Thymus (tissue), 14 donors: ENCODE measurements at places on chromosomes 2 and 18. TPM values are rescaled to one million over a fixed set of nuclear protein-coding genes. Genes with fewer than 3 reads are reported as not detected.
A peak's percentile ranks its signal among the peaks of the same experiment; 100 is the strongest.

DNA sequence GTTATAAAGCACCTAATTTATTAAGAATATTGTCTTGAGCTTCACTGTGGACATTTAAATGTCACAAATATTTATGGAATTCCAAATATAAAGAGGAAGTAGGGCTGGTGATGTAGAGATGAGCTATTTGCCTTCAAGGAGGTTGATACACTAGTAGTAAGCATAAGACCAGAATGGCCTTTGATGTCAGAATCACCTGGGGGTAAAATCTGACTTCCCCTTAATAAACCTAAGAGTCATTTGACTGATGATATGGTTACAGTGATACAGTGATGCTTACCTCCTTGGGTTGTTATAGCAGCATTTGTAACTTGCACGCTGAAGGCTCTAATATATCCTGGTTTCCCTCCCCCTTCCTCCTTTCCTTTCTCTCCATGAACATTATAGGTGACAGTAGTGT, 143.7 kb downstream of the CERS6 start:
- DNase-seq = no peak
- no peak overlapping the region for H3K27ac ChIP-seq
- H3K36me3 ChIP-seq = no peaks in the 10 kb centered on the region
- no peaks in the 10 kb centered on the region for H3K27me3 ChIP-seq
- H3K4me1 ChIP-seq = peaks cover 5% of the 10 kb centered on the region

DNA sequence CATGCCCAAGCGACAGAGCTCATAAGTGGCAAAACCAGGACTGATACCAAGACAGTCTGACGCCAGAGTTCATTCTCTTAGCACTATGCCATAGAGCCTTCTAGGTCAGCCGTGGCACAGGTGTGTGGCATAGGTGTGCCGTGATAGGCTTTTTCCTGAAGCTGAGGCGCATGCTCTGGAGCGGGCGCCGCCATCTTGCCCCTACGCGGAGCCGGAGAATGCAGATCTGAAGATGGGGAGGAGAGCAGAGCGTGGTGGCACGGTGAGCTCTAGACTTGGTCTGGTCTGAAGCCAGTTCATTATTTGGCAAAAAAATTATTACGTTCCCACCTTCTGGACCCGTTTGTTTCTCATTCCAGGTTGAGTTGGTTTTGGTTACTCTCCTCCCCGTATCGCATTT, 16.6 kb downstream of the MCFD2 start:
- H3K36me3 ChIP-seq = peaks cover 15% of the 10 kb centered on the region
- no peak overlapping the region for H3K4me3 ChIP-seq
- DNase-seq = no peak
- no peaks in the 10 kb centered on the region for H3K27me3 ChIP-seq

GRCh38 chr2:183348492-183348891, 224.2 kb downstream of the NUP35 start:
- H3K27ac ChIP-seq = no peak overlapping the region
- H3K27me3 ChIP-seq = no peaks in the 10 kb centered on the region
- no peak for DNase-seq
- H3K4me1 ChIP-seq = no peaks in the 10 kb centered on the region

GRCh38 chr2:191789796-191790195, 57.1 kb downstream of the CAVIN2 start:
- H3K4me3 ChIP-seq = no peak overlapping the region
- no peak overlapping the region for H3K27ac ChIP-seq
- H3K4me1 ChIP-seq = no peaks in the 10 kb centered on the region

DNA sequence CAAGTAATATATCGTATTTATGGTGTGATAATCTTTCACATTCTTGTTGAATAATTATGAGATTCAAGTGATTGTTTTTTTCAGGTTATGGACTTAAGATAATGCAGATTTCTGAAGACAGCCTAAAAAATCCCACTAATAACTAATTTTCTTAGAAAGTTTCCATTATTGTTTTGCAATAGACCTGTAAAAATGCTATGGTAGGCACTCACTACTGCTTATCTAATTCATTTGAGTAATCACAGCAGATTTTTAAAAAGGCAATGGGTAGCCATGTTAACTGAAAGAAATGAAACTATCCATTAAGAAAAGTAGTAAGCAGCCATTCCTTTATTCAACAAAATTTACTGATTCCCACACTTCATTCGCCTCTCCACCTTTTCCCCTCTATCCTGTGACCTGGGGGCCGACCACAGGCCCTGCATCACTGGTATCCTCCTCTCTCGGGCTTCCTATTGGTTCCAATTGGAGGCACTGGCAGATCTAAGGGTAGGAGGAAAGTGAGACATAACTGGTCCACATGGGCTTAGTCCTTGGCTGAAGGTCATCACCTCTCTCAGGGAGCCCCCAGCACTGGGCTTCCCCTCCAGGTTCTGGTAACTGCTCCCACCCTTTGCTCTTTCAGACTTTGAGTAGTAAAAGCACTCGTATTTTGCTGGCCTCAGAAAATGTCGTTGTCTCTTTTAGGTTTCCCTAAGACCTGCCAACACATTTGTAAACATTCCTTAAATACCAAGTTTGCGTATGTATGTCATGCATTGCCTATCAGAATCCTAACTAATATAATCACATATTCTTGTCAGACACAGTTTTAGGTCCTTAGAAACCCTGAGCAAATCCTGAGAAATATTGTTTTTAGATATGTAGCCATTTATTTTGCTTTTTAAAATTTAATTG, 18.5 kb downstream of the RBMS1 start:
- no peak overlapping the region for H3K4me3 ChIP-seq
- H3K4me1 ChIP-seq = no peaks in the 10 kb centered on the region
- DNase-seq = no peak
- H3K36me3 ChIP-seq = no peaks in the 10 kb centered on the region
- peak overlapping the region; percentile 2 for H3K27ac ChIP-seq
- H3K27me3 ChIP-seq = no peaks in the 10 kb centered on the region

DNA sequence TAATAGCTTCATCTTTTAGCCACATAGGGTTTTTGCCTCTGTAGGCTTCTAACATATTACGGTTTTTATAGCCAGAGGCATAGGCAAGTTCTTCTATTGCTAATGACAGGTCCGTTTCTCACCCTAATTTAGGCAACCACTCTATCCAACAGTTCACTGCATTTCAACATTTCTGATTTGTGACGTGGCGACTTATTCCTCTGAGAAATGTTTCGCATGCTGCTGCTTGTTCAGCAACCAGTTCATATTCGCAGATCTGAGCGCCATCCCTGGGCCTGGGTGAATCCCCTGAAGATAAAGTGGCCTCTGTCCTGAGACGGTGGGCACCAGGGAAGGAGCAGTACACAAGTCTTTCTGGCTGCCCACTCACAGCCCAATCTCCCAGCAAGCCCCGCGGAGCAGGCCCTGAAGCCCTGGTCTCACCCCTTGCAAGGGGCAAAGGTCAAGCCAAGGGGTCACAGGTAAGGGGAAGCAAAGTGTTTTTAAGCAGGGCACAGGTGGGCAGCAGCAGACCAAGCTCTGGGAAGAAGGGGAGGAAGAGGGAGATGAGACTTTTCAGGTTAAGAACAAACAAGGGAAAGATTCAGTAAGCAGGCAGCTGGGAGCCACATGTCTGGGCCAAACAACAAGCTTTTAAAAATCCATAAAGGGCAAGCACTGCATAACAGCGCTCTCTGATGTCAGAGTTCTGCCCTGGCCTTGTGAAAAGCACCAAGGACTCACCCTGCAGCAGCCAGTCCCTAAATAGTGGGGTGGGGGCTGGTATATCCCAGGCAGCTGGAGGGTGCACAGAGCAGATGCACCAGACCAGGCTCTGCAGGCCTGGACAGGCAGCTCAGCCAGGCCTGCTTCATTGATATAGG, 10.8 kb upstream of the COX7A2L start:
- H3K27ac ChIP-seq = peak overlapping the region; percentile 36
- H3K36me3 ChIP-seq = no peaks in the 10 kb centered on the region
- no peaks in the 10 kb centered on the region for H3K27me3 ChIP-seq
- H3K4me3 ChIP-seq = no peak overlapping the region

DNA sequence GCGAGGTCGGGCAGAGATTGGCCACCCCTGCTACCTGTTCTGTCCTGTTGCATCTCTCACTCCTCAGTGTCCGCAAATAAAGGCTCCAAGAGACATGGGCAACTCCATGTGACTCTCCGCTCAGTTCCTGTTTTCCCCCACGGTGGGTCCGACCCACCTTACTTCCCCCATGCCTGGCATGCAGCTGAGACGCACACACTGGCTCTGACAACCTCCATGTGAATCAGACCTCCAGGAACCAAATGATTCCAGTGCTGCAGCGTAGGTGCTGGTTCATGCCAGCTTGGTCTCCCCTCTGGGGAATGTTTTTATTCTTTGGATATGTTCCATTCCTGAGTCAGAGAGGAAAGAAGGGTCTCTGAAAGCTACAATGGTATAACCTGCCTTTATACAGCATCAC, 221.5 kb downstream of the SH3RF3 start:
- no peaks in the 10 kb centered on the region for H3K36me3 ChIP-seq
- no peaks in the 10 kb centered on the region for H3K27me3 ChIP-seq
- DNase-seq = no peak
- H3K4me1 ChIP-seq = peaks cover 54% of the 10 kb centered on the region
- H3K27ac ChIP-seq = no peak overlapping the region

GRCh38 chr18:55314615-55315237, 273.3 kb downstream of the TCF4 start:
- peaks cover 3% of the 10 kb centered on the region for H3K4me1 ChIP-seq
- H3K27me3 ChIP-seq = no peaks in the 10 kb centered on the region
- no peak overlapping the region for H3K27ac ChIP-seq
- no peak overlapping the region for H3K4me3 ChIP-seq
- no peak for DNase-seq

DNA sequence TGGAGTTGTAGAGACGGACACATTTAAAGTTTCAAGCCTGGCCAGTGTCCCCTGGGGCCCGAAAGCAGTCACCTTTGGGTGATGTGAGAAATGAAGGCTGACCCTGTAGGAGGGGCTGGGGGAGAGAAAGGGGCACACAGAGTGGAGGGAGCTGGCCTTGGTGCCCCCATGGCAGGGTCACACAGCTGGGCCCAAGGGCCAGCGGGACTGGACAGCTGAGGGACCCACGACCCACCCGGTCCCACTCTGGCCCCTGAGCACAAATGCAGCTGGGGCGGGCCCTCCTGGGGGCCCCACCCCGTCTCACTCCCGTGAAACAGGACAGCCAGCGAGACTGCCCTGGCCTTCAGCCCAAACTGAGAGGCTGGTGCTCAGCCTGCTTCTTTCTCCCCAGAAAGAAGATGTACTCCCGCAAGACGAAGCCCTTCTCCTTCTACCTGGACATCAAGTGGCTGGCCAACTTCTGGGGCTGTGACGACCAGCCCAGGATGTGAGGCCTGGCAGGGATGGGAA, 6.1 kb downstream of the AGXT start:
- H3K27ac ChIP-seq = no peak overlapping the region
- H3K4me3 ChIP-seq = no peak overlapping the region
- no peaks in the 10 kb centered on the region for H3K36me3 ChIP-seq
- no peaks in the 10 kb centered on the region for H3K27me3 ChIP-seq

GRCh38 chr2:57450170-57450569, 596.4 kb upstream of the VRK2 start:
- H3K4me3 ChIP-seq = no peak overlapping the region
- H3K36me3 ChIP-seq = no peaks in the 10 kb centered on the region
- H3K4me1 ChIP-seq = no peaks in the 10 kb centered on the region
- H3K27ac ChIP-seq = no peak overlapping the region

DNA sequence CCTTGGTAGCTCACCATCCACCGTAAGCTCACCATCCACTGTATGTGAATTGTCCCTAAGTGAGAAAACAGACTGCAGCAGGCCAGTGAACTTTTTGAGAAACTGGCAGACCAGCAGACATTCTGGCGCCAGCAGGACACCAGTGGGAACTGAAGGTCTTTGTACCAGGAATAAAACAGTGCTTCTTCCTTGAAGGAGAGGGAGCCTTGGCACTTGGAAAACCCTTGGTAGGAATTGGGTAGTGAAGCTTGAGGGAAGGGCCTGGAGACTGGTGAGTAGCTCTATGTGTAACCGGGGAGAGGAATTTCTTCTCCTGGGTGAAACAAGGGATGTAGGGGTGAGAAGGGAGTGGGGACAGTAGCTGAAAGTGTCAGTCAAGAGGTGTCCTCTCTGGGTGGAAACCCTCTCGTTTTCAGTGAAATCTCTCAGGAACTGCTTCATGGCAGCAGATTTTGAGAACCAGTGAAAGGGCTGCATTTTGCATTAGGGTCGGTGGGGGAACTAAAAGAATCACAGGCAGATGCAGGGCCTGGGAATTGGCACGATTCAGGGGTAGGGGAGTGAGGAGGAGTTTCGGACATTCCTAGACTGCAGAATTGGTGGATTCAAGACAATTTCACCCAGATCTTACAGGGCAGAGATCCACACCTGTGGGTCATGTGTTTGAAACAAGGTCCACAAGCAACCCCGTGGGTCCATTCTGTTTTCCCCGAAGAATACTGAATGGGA, 131.5 kb upstream of the DLX2 start:
- DNase-seq = no peak
- no peaks in the 10 kb centered on the region for H3K27me3 ChIP-seq
- H3K4me1 ChIP-seq = peaks cover 60% of the 10 kb centered on the region
- peak overlapping the region; percentile 80 for H3K27ac ChIP-seq
- H3K36me3 ChIP-seq = no peaks in the 10 kb centered on the region

- peaks cover 2% of the 10 kb centered on the region for H3K4me1 ChIP-seq
- no peak overlapping the region for H3K27ac ChIP-seq
- H3K4me3 ChIP-seq = no peak overlapping the region
- no peaks in the 10 kb centered on the region for H3K36me3 ChIP-seq
- peak; percentile 39 for DNase-seq
- H3K27me3 ChIP-seq = peaks cover 46% of the 10 kb centered on the region
Observed at GRCh38 chr18:48446582-48447225, 37.5 kb upstream of the ZBTB7C start.

- no peaks in the 10 kb centered on the region for H3K36me3 ChIP-seq
- H3K27me3 ChIP-seq = no peaks in the 10 kb centered on the region
- H3K27ac ChIP-seq = no peak overlapping the region
- no peaks in the 10 kb centered on the region for H3K4me1 ChIP-seq
- no peak overlapping the region for H3K4me3 ChIP-seq
Observed at GRCh38 chr2:198065322-198065721, 260.9 kb downstream of the PLCL1 start.

- no peaks in the 10 kb centered on the region for H3K36me3 ChIP-seq
- H3K4me3 ChIP-seq = no peak overlapping the region
- no peak for DNase-seq
- no peak overlapping the region for H3K27ac ChIP-seq
- H3K4me1 ChIP-seq = no peaks in the 10 kb centered on the region
Observed at GRCh38 chr18:74803769-74804168, 206.1 kb downstream of the ZNF407 start.

Gene TNFAIP6
- 3.3 TPM for polyA plus RNA-seq

Gene KCTD1
- polyA plus RNA-seq = 31.8 TPM

Gene ASIC4
- 0.23 TPM for polyA plus RNA-seq

Gene ZNF521
- polyA plus RNA-seq = 3.7 TPM

Gene TMEFF2
- 0.05 TPM for polyA plus RNA-seq

Gene DNAJC5G
- 0.02 TPM for polyA plus RNA-seq

Gene WNT6
- polyA plus RNA-seq = 0.34 TPM
